HTR-8/SVneo (cell line): ENCODE measurements at places on chromosomes 12 and 14.

DNA sequence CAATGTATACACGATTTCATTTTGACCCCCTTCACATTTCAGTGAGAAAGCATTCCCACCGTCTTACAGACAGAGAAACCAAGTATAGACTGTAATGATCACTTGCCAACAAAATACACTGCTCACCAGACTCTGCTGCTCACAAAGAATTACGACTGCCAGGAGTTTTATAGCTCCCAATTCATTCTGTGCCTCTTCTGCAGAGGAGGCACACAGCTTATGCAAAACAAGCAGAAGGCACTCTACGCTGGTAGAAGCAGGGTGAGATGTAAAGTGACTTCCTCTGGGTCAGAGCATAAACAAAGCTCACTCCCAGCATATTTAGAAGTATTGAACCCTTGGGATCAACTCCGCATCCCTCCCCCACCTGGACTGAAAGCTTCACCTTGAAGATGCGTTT, 14.6 kb downstream of the SPTB start:
- no peak for DNase-seq

DNA sequence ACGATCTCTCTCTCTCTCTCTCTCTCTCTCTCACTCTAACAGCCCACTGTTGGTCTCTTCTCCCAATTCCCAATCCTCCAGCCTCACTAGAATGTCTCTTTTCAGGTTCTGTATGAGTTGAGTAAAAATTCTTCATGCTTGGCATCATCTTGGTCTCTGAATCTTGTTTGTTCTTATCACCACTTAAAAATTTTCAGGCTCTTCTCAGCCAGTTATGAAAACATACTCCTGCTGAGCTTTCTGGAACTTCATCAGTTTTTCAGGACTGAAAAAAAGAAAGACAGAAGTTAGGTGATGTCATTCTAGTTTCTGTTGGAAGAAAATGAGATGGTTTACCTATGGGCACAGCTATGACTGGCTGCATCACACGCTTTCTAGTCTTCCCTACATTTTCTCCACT, 11.5 kb upstream of the IL22 start:
- DNase-seq: no peak

DNA sequence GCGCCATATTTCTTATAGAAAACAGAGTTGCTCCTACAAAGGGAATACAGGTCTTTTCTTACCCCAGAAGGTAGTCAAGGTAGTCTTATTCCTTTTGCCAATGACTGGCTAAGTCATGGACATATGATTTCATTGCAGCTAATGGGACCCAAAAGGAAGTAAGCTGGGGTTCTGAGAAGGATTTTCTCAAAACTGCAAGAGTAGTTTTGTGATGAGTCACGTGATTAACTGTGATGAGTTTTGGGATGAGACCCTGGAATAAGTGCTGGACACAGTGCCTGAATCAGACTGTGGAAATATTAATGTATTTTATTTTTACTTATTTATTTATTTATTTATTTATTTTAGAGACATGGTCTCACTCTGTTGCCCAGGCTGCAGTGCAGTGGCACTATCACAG, 13.4 kb upstream of the NIN start:
- no peak for DNase-seq

DNA sequence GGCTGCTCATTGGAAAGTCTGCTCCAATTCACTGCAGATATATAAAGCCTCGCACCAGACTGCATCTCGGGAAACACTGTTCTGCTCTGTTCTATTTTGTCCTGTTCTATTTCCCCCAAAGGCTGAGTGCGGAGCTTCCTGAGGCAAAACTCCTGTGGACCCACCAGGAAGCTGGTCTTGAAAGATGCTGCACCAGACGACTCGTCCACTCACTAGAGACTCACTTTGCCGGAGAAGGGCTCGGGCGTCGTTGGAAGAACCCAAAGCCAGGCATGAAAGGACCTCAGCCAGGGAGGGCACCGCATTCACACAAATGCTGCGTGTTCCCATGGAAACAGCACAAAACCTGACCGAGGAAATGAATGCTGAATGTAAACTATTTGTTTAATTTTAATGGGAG, 331.2 kb upstream of the SFSWAP start:
- no peak for DNase-seq

GRCh38 chr12:120651821-120652220, 11.4 kb downstream of the CABP1 start:
- DNase-seq: no peak

DNA sequence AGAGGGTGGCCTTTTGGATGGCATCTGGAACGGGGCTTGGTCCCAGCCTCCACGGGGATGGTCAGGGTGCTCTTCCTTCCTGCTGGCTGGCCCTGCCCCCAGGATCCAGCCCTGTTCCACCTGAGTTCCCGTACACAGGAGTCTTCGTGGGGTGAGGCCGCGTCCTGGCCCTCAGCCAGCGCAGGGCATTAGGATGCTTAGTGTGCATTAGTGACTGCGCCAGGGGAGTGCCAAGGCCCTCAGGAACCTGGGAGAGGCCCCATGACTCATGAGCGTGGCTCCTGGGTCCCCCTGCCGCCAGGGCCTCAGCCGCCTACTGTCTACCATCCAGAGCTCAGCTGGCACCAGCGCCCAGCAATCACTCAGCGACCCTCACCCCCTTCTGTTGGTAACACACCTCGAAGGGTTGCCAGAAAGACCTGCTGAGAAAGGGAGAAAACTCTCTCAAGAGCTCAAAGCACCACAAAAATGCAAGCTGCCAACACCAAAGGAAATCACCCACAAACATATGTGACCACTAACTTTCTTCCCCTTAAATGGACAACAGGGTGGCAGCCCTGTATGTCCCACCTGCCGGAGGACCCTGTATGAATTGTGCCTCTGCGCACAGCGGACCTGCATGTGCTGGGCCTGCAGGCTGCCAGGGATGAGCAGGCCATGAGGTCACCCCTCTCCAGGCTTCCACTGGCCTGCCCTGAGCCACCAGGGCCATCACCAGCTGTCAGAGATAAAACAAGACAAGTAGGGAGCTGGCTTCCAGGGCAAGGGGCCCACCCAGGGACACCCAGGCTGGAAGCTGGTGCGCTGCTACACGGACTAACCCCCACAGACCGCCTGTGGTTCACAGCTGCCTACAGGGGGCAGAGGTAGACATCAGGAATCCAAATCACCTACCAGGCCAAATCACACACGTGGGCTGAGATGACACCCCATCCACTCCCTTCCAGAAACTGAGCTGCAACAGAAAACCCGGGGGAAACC, 28.7 kb downstream of the CCDC85C start:
- DNase-seq: peak; percentile 60

DNA sequence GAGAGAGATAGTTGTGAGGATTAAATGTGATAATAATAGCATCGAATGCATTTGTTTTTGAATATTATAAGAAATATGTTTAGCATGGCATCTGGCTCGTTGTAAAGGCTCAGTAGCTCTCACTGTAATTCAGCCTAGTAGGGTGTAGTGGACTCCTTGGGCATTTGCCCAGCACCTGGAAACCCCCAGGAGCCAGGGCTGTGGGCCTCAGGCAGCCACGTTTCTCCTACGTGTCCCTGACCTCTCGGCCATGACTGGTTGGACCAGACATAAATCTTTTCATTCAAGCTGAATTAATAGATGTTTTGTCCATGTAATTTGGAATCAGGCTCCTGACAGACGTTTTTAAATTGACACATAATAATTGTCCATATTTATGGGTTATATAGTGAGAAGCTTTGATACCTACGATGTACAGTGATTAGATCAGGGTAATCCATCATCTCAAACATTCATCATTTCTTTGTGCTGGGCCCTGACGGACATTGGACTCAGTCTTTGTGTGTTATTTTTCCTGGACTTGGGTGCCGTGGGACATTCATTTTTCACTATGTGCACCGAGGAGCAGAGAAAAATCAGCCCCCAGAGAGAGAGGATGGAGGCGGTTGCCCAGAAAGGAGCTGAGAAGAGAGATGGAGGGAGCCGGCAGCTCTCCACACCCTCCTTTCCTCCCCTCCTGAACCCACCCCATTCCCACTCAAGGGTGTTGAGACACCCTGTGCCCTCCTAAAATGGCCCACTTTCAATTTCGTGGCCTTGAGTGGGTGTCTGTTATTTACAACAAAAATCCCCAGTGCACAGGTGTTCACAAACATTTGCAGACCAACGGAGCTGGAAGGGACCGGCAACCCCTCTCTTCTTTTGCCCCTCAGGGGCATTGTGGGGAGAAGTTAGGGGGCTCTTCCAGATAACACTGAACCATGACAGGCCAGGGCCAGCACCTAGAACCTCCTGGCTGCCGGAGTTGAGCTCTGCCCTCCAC, 296.4 kb downstream of the DPF3 start:
- no peak for DNase-seq

- no peak for DNase-seq
These were observed 16.4 kb upstream of the RNASE4 start for GRCh38 chr14:20667957-20668356.

- DNase-seq: peak; percentile 57
These were observed 24.6 kb downstream of the PLXNC1 start for GRCh38 chr12:94172973-94173372.

DNA sequence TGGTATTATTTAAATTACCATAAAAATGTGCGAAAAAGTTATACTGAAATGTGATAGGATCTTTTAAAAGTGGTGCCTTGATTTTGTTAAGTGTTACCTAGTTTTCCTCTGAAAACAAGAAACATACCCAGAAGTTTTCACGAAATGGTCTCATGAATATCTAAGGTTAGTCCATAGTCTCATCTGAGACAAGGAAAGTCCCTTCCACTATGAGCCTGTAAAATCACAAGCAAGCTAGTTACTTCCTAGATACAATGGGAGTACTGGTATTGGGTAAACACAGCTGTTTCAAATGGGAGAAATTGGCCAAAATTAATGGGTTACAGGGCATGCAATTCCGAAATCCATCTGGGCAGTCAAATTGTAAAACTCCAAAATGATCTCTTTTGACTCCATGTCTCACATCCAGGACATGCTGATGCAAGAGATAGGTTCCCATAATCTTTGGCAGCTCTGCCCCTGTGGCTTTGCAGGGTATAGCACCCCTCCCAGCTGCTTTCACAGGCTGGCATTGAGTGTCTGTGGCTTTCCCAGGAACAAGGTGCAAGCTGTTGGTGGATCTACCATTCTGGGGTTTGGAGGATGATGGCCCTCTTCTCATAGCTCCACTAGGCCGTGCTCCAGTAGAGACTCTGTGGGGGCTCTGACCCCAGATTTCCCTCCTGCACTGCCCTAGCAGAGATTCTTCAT, 271.4 kb downstream of the NAV3 start:
- no peak for DNase-seq

GRCh38 chr14:23578560-23579310, at the start of gene JPH4:
Gene JPH4 (minus strand): TSS chr14:23578790. CDS start chr14:23577453, 1,337 bp downstream.
- DNase-seq: no peak

GRCh38 chr12:5081016-5081415, 37.3 kb downstream of the KCNA5 start:
- DNase-seq: no peak

DNA sequence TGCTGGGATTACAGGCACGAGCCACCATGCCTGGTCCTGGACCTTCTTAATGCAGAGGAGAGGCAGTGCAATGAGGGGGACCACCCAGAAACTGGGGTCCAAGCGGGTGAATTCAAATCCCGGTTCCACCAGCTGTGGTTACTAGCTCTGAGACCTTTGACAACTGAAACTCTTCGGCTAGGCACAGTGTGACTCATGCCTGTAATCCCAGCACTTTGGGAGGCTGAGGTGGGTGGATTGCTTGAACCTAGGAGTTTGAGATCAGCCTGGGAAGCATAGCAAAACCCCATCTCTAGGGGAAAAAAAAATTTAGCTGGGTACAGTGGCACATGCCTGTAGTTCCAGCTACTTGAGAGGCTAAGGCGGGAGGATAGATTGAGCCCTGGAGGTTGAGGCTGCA, 5.0 kb upstream of the CD4 start:
- no peak for DNase-seq

DNA sequence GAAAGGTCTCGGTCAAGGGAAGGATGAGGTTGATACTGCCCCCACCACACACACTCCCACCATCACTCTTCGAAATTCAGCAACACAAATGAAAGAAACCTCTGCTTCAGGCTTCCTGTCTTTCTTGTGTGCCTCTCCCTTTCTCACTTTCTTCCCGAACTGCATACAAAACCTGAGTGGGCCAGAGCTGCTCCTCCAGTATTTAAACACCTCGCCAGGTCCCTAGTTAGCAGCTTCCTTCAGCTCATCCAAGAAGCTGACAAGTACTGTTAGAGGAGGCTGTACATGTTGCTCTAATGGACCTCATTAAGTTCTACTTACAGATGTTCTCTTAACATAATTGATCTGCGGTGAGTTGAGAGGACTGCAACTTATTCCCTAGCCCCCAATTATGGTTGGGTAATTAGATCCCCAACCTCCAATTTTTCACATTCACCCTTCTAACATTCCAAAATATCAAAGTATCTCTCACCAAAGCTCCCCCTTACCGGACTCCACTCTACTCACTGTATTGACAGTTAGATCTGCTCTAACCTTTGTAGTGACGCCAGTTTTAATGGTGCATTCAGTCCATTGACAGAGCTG, 4.1 kb upstream of the LMO3 start:
- no peak for DNase-seq

- peak; percentile 95 for DNase-seq
These were observed 13.0 kb downstream of the ATG14 start for GRCh38 chr14:55398679-55399078.

DNA sequence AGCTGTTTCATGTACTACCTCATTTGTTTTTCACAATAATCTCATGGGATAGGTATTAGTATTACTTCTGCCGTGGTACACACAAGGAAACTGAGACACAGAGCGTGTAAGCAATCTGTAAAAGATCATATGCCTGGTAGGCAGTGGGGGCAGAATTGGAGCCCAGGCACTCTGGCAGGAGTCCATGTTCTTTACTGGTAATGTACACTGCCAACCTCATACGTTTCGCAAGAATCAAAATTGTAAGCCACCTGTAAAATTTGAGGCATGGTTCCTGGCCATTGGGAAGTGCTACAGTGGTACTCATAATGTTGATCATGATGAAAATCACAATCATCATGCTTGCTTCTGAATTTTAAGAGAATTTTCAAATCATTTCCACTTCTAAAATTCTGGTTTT, 40.7 kb downstream of the TMTC1 start:
- DNase-seq: no peak

DNA sequence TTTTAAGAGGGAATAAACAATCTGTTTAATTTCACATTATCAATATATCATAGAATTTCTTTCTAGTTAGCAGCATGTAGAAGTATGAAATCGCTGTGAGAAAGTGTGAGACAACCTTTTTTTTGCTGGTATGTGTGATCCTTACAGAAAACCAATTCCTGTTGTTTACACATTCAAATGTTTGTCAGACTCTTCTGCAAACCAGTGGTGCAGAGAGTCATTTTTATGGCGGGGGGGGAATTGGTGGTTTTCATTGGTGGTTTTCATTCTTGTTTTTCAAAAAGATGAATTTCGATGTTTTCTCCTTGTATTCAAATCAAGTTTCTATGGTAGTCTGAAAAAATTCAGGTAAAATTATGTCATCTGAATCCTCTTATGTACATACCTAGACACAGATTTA, 57.8 kb downstream of the SLC25A21 start:
- DNase-seq: no peak

- no peak for DNase-seq
These were observed 18.4 kb downstream of the ASB2 start for GRCh38 chr14:93957751-93958566.

- DNase-seq: no peak
These were observed 4.1 kb upstream of the PAX9 start for GRCh38 chr14:36657399-36658122.
